Esophagus squamous epithelium (tissue), 5 donors: ENCODE measurements at places on chromosomes 12 and 14.

GRCh38 chr12:89648211-89648930 lies 60.3 kb downstream of the ATP2B1 start:
- no peak for DNase-seq

- no peak for DNase-seq
Observed at GRCh38 chr12:76219806-76220205, 128.4 kb downstream of the BBS10 start.

GRCh38 chr14:66099451-66099850 lies 386.7 kb upstream of the CCDC196 start:
- DNase-seq = no peak

DNA sequence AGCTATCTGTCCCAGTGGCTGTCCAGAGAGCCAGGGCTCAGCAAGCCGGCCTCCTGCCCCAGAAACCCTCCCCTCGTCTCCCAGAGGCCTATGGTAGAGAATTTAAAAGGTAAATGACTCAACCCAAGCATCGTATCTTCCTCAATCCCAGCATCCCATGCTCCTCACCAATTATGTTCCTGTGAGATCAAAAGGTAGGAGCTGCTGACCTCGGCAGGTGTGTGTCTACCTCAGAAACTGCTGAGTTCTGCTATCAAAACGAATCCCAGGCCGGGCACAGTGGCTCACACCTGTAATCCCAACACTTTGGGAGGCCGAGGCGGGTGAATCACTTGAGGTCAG lies 49.3 kb downstream of the FOXN3 start:
- no peak for DNase-seq

DNA sequence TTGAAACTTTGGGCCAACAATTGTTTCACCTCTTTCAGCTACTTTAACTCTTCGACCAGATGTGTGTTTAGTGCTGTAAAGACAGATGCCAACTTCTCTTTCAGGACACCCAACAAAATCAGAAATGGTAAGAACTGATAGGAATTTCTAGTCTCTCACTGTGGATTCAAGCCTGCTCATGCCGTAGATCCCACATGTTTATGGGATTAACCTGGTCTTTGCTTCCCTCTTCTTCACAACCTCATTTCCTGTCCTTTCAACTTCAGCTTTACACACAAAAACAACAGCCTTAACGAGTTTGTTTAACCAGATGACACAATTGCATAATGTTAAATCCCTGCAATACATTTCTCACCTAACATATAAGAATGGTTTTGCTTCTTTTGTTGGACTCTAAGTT lies 1031.9 kb upstream of the LRFN5 start:
- no peak for DNase-seq
